Neural cell (in vitro differentiated cells): ENCODE measurements at places on chromosomes 4 and X. TPM values are rescaled to one million over a fixed set of nuclear protein-coding genes. Genes with fewer than 3 reads are reported as not detected.

Gene MSL3
- polyA plus RNA-seq: 37.2 and 38.4 TPM in 2 replicates

Gene FAM13A
- 4.0 and 7.9 TPM in 2 replicates for polyA plus RNA-seq

Gene FRG2
- polyA plus RNA-seq: not detected in 2 replicates

Gene SSX3
- polyA plus RNA-seq: not detected in 2 replicates

Gene ASMT
- polyA plus RNA-seq: 1.8 TPM in 1 of 2 replicates, not detected in the other
